ENCODE measurements at places on chromosomes 13 and 19.

DNA sequence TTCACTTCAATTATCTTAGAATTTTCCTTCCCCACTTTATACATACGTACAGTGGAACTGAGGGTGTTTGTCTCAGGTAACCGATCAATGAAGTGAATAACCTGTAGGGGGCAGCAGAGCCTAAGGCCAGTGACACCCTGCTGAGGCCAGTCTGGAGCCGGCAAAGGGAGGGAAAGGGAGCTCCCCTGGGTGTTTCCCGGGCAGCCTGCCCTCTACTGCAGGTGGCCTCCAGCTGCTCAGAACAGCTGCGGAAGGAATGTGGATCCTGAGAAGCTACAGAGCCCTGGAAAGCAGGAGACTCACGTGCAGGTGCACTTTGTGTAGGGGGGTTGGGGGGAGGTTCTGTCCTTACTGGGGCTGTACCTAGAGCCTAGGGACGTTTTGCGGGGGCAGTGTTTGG, 832 bp upstream of the ZNF491 start:
- peak; percentile 79 for DNase-seq

- DNase-seq, result peak; percentile 34
Measured at GRCh38 chr13:30679483-30680330, 55.6 kb upstream of the ALOX5AP start.

- DNase-seq, result no peak
Measured at GRCh38 chr13:106104281-106104901, 431.1 kb downstream of the EFNB2 start.

DNA sequence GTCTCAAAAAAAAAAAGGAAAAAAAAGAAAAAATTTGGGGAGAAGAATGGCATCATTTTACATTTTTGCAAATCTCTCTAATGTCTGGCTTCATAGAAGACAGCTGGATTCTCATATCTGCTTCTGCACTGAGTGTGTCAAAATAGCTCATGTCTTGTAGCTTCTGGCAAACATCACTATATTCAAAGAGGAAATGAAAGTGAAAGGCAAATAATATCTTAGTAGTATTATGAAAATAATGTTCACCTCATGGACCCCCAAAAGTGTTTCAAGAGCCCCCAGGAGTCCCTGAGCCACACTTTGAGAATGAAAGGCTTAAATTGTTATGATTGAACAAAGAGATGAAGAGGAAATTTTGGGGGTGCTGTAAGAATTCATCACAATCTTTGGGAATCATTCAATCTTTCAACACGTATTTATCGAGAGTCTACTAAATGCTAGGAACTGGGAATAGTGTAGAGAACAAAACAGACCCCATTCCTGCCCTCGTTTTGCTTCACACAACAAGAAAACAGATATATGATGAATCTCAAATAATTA, 1.2 kb upstream of the SLC6A16 start:
- no peak for DNase-seq

DNA sequence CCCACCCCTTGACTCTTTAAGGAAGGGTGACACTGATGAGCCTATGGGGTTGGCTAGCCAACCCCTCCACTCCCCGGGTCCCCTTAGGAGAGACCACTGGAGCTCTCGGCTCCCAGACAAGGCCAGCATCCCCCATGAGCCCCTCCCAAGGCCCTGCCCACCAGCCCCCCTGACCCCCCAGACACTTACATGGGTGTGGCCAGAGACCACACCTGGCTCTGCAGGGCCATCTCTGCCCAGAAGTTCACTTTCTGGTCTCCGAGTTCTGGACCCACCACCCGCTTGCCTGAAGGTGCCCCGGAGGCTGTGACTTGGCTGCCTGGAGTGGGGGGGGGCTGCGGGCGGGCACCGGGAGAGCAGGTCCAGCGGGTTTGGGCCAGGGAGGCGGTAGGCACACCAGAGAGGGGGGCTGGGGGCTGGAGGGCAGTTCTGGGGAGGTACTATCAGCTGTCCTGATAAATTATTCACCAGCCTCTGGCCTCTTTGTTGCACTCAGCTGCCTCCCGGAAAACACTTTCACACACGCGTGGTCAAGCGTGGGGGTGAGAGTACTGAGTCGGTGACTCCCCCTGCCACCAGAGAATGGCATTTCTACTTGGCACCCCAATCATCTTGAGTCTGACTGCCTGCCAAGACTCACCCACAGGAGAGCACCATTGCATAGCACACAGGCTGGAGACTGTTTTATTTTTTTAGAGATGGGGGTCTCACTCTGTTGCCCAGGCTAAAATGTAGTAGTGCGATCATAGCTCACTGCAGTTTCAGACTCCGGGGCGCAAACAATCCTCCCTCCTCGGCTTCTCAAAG, at the start of gene PALM3:
Gene PALM3, minus strand, starts transcription at position 326 of the 807 bp plus-strand sequence. Its CDS starts 96 bp downstream, at position 230.
- DNase-seq, result no peak

DNA sequence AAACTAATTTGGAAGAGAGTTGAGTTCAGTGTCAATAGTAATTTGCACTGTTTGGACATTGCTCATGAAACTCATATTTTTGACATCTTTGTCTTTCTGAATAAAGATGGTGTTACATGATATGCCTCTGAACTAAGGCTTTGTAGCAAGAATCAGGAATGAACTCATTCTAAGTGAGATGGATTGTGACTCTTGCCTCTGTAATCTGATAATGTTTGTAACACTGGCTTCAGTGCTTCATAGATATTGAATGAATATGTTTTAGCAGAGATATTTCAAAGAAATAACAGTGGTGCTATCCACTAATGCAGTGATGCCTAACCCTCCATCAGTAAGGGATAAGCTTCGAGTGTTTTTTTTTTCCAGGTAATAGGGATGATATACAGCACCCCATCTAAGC, 32.9 kb downstream of the TEX26 start:
- DNase-seq, result no peak

- no peak for DNase-seq
Measured at GRCh38 chr19:47507924-47508553, 6.8 kb downstream of the NAPA start.

DNA sequence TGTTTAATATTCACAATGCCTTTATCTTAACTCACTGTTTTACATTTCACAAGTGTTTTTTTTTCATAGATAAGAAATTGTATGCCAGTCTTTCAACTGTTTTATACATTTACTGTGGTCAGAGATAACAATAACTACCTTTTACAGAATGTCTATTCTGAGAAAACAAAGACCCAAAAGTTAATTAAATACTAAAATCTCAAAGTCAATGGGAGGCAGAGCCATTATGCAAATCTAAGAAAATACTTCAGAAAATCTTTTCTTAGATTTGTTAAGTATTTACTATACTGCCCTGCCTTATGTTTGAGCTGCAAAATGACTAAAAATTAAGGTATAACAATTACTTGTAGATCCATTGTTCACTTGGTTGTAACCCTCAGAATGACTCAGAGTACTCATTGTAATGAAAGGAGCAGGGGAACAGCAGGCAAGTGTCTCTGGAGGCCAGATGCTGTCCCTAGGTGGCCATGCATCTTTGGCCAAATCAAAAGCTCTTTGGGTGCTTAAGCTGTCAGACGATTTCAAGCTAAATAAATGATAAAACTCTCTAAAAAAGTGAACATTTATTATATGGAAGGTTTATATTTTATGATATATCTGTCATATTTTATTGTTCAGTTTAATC, 770.1 kb upstream of the PCDH20 start:
- no peak for DNase-seq

DNA sequence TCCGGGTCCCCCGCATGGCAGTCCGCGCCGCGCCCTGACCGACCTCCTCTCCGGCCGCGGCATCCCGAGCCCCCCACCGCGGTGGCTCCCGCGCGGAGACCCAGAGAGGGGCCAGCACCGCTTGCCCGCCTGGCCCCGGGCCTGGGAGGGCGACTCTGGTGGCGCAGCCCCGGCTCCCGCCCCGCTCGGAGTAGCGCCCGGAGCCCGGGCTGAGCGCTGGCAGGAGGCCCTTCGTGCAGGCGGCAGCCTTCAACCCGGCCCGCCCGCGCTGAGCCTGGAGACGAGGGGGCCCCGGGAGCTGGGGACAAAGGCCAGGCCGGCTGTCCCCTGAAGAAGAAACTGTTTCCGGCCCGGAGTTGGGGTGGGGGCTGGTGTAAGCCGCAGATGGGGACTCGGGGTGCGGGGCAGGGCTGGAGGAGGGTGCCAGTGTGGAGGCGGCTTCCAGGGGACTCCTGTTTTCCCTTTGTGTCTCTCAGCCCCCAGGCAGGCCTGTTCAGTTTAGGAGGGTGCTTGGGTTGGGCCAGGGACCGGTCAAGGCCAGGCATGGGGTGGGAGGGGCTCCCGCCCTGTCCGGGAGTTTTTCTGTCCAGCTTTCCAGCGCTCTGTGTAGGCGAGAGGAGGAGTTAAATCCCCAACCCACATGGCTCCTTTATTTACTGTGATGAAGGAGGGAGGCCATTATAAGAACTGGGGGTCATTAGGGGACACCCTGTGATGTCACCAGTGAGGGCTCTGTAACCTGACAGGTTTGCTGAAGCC, 935 bp downstream of the LRP3 start:
- DNase-seq, result peak; percentile 50

DNA sequence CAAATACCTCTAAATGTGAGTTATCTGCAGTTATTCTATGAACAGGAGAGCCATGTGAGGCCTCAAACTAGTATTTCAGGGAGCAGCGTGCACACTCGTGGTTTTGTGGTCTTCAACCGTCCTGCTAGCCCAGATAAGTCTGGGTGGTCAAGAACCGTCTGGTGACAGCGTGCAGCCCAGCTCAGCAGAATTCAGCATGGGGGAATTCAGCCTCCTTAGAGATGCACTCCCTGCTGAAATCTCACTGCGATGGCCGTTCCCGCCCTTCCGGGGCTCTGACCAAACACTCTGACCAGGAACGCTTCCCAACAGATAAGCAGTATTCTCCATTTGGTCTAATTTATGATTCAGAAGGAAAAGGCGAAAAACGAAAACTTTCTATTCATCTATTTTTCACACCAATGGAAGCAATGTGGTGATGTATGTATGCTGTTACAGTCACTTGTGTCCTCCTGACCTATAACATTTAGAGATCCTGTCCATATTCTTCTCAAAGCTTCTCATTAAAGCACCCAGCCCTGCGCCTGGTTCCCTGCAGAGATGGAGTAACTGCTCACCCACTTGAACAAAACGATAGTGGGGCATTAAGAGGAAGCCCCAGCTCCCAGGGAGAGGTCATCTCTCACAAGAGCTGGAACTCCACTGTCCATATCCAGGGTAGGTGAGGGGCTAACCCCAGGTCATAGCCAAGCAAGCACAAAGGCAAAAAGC, 2.9 kb downstream of the ANKRD27 start:
- DNase-seq, result no peak

DNA sequence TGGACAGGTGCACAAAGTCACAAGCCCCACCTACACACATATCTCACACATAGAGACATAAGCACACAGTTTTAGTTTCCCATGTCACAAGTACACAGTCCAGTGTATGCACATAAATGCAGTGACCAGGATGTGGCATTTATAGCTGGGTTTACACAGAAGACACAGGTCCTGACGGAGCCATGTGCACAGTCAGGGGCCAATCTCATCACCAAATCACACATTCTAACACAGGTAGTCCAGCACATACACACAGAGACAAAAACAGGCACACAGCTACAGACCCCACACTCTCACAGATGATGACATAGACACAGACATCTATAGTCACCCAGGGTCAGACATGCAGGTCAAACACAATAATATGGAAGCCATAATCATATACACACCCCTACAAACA, 2.1 kb downstream of the NUMBL start:
- no peak for DNase-seq

Measured in nephron progenitor cell (in vitro differentiated cells).